ENCODE measurements at places on chromosomes 6 and 20.

GRCh38 chr6:166650824-166651807 lies 24.1 kb upstream of the RPS6KA2 start:
- DNase-seq, result no peak

DNA sequence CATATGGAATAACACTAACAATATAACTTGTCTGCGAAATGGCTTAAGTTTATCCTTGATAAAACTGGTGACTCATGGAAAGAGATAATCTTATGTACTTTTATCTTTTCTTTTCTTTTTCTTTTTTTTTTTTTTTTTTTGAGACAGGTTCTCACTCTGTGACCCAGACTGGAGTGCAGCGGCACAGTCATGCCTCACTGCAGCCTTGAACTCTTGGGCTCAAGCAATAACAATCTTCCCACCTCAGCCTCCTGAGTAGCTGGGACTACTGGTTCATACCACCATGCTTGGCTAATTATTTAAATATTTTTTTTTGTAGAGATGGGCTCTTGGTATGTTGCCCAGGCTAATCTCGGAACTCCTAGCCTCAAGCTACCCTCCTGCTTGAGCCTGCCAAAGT lies 68.1 kb upstream of the SCGN start:
- DNase-seq, result no peak

DNA sequence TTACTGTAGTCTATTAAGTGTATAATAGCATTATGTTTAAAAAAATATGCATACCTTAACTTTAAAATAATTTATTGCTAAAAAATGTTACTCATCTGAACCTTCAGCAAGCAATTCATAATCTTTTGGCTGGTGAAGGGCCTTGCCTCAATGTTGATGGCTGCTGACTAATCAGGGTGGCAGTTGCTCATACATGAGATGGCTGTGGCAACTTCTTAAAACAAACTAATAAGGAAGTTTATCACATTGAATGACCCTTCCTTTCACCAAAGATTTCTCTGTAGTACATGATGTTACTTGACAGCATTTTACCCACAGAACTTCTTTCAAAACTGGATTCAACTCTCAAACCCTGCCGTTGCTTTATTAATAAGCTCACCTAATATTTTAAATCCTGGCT lies 84.0 kb downstream of the TASP1 start:
- DNase-seq, result no peak

DNA sequence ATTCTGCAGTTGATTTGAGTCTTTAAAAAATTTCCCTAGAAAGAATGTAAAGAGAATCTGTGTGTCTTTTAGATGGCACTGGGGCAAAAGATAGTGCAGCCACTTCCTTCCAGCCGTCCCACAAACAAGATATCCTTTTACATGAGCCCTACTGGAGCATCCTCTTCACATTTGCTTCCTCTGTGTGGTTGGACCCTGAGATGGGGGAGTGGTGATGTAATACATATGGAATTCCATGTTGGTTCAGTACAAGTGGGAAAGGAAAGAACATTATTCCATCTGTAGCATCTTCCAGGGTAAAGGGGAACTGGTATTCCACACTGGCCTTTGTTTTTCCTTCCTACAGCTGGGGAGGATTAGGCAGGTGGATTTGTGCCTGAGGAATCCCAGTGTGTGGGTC lies 78.9 kb upstream of the ISM1 start:
- DNase-seq, result no peak

GRCh38 chr20:44008806-44009678 lies 94.4 kb downstream of the TOX2 start:
- DNase-seq, result no peak

Measured in AG09309 (cell line).